ENCODE measurements at places on chromosomes 1 and 21.

GRCh38 chr1:20233866-20234265, 47.5 kb upstream of the PLA2G2C start:
- DNase-seq, result peak; percentile 17

- no peak for DNase-seq
Measured at GRCh38 chr1:181541458-181541857, 58.1 kb downstream of the CACNA1E start.

GRCh38 chr1:36391271-36391670, 5.5 kb upstream of the STK40 start:
- no peak for DNase-seq

DNA sequence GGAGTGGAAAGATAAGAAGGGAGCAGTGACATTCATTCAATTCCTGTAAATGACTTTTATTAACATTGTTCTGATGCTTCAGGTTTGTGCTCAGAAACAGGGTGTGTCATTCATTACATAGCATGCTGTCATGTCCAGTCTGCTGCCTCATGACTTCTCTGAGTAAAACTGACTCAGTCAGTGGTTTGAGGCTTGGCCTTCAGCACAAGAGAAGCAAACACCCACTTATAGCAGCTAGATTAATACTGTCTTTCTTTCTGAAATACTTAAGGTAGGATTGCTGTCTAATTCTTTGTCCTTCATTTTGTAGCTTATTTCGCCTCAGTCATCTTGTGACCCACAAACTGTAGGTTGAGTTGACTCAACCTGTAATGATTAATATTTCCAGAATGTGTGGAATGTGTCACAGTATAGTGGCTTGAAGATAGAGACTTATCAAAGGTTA, 32.9 kb downstream of the RASAL2 start:
- DNase-seq, result no peak

DNA sequence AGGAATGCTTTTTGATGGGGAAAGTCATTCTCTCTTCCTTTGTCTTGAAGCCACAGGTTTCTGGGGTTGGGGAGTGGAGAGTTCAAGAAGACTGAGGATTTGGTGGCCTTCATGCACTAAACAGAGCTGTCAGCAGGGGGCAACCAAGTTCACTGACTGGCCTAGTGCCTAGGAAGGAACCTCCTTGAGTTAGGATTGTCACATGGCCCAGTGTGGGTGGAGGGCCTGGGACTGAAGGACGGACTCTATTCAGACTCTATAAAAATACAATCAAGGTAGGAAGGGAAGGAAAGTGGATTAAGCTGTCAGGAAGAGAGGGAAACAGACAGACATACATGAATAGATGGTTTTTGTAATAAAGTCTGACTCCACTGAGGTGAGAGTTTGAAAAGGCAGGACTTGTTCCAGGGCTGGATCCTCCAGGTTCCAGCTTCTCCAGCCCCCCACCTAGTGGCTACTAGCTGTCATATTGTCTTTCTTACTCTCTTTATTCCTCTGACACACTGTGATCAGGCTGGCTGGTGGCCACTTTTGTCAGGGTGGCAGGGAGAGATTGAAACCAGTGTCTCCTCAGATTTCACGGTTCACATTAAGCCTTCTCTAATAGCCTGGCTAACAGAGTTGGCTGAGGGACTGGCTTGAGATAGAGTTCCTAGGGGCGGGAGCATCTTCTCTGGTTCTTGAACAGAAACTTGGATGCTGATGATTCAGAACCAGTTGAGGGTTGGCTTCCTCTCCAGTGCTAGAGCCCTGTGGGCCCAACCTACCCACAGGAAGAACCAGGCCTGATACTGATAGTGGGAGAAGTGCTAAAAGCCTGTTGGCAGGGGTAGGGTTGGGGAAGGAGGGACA, 4.1 kb upstream of the SH3BGRL3 start:
- peak; percentile 69 for DNase-seq

DNA sequence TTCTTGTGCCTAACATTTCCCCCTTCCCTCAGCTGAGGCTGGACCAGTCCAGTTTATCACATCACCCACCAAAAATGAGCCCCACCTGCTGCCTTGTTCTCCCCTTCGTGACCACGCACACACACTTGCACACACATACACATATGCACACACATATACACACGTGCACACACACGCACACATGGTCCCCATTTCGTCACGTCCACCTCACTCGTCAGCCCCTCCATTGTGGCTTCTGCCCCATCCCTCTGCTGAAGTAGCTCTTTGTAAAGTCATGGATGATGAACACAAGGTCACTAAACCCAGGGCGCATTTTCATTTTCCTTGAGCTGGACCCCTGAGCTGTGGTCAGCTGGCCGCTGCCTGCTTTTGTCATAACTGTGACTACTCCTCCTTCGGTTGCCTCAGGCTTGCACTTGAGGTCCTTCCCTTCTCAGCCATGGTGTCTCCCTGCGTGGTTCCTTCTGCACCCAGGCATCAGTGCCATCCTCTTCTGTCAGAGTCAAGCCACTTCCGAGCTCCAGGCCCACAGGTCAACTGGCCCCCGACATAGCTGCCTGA, 93.8 kb downstream of the SYT2 start:
- no peak for DNase-seq

All from DMS 273 treated with DMSO at 0.1 percent for 48 hours (cell line).